Fibroblast of upper back skin (primary cell): ENCODE measurements at places on chromosomes 2 and 18.
A peak's percentile ranks its signal among the peaks of the same experiment; 100 is the strongest.

GRCh38 chr2:170024721-170025120 lies 153.2 kb upstream of the MYO3B start:
- no peak for DNase-seq

DNA sequence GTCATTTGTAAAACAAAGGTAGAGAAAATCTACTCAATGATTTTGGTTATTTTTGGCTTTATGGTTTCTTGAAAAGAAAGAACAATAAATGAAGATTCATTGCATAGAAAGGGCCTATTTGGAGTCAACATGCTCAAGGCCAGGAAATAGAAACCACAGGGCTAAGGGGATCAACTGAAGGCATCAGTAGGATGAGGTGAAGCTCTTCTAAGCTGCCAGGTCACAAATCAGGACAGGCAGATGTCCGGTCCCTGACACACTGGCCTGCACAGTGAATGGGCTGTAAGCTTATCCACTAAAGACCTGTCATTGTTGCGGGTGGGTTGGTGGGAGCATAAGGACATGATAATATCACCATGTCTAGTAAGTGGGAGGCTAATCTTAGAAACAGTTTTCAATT lies 31.6 kb upstream of the RNF138 start:
- DNase-seq, result no peak

DNA sequence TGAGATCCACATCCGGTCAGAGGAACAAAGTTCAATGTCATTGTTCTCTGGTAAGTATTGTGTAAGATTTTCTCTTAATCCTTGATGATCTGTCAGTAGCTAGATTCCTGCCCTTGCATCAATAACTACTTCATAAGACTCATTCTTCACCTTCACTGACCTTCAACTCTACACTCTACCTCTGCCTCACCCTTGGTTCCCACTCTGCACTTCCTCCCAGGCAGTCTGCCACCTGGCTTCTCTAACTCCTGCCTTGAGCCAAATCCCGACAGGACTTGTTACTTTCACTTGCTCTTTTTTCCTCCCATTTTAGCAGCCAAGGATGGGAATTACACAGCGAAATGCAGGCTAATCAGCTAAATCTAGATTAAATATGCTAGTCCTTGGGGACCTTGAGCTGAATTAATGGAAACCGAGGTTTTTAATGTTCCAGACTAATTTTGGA lies 190.7 kb downstream of the DLGAP1 start:
- no peak for DNase-seq

DNA sequence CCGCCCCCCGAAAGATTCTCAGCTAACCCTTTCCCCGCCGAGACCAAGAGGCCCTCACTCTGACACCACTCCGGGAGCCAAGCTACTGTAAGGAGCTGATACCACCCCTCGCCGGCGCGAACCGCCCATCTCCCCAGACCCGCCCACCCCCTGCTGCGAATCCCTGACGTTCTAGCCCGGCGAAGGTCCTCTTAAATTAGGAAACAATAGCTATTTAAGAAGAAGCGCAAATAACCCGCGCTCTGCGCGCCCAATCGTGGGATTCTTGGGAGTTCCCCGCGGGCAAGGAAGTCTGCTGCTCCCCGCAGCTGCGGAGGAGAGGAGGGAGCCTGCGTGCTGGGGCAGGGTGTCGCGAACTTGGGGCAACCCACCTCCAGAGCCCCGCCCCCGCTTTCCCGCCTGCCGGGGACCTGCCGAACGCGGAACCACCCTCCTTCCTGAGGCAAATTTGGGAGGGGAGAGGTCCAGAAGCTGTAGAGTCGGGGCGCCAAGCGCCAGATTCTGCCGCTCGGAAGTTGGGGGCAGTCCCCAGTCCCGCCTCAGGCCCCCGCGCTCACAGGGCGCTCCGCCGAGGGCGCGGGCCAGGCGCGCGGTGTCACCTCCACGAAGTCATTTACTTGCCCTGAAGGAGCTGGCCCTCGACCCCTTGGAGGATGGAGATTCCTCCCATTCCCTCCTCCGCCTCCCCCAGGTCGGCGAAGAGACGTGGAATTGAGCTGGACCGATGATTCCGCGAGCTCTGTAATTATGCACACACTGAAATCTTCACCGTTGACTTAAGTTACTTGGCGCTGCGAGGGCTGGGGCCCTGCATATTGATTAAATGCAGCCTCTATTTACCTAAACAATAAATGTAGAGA lies 8.4 kb upstream of the SP9 start:
- no peak for DNase-seq

DNA sequence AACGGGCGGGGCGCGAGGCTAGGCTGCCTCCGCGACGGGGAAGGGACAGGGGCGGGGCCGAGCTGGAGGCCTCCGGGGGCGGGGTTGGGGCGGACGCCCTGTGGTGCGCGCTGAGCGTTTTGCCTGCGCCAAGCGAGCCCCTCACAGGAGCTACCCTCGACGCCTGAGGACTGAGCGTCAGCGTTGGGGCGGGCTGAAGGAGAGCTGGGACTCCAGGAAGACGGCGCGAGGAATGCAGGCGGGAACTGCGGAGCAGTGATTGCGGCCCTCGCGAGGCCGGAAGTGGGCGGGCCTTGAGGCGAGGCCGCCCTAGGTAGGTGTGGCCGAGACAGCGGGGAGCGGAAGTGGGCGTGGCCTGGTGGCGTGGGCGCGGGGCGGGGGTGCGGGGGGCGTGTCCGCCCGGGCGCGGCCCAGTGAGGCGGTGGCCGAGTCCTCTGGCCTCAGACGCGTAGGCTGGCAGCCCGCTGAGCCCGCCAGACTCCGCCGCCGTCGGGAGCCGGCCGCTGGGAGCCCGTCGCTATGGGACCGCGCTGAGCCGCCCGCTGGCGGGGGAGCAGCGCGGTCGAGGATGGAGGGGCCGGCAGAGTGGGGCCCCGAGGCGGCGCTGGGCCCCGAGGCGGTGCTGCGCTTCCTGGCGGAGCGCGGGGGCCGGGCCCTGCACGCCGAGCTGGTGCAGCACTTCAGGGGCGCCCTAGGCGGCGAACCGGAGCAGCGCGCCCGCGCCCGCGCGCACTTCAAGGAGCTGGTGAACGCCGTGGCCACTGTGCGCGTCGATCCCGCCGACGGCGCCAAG lies at the start of the genes SEPTIN10 and SOWAHC:
TSS of gene SEPTIN10 (minus strand) at position 45 of the 793 bp plus-strand sequence. CDS start 139 bp downstream, outside the sequence.
TSS of gene SOWAHC (plus strand) at position 443 of the 793 bp plus-strand sequence. CDS start at position 569, 126 bp downstream.
- DNase-seq, result peak; percentile 99

DNA sequence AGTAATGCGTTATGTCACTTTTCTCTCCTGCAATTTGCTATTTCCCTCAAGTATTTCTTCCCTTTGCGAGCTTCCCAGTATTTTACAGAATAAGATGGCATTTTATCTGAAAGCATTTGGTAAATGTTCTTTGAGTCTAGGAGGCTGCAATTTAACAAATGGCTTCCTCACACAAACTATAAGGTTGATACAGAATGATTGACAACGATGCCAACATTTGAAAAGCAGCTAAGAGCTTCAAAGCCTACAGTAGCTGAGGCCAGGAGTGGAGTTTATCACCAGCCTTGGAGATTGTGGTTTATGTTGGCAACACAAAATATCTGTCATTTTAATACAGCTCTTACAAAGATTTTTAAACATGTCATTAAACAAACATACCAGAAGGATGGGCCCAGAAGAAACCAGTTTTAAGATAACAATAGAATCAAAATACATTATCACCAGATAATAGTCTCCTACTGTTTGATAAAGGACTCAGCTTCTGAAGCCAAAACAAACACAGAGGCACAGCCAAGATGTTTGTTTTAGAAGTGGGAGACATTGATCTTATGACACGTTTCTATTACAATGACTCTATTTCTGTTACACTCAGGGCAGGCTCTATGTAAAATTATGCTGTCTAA lies 711.4 kb upstream of the ACVR2A start:
- no peak for DNase-seq

- no peak for DNase-seq
These were observed 36.8 kb downstream of the EML6 start for GRCh38 chr2:54760310-54760709.

GRCh38 chr2:66561645-66562303 lies 126.8 kb downstream of the MEIS1 start:
- DNase-seq, result no peak

GRCh38 chr18:32025744-32026143 lies 7.1 kb downstream of the RNF125 start:
- no peak for DNase-seq

- no peak for DNase-seq
These were observed 83.3 kb upstream of the MAP2 start for GRCh38 chr2:209340522-209340921.

DNA sequence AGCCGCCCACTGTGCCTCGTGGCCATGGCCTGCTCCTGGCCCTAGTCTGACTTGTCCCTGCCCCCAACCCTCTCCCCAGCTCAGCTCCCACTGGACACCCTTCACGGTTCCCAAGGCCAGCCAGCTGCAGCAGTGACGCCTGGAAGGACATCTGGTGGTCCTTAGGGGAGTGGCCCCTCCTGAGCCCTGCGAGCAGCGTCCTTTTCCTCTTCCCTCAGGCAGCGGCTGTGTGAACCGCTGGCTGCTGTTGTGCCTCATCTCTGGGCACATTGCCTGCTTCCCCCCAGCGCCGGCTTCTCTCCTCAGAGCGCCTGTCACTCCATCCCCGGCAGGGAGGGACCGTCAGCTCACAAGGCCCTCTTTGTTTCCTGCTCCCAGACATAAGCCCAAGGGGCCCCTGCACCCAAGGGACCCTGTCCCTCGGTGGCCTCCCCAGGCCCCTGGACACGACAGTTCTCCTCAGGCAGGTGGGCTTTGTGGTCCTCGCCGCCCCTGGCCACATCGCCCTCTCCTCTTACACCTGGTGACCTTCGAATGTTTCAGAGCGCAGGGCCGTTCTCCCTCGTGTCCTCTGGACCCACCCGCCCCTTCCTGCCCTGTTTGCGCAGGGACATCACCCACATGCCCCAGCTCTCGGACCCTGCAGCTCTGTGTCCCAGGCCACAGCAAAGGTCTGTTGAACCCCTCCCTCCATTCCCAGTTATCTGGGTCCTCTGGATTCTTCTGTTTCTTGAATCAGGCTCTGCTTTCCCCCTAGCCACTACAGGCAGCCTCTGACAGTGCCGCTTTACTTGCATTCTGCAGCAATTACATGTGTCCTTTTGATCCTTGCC lies 35.8 kb downstream of the ANO7 start:
- DNase-seq, result peak; percentile 62

GRCh38 chr2:11746807-11747459 lies 501 bp downstream of the LPIN1 start:
- DNase-seq, result no peak

DNA sequence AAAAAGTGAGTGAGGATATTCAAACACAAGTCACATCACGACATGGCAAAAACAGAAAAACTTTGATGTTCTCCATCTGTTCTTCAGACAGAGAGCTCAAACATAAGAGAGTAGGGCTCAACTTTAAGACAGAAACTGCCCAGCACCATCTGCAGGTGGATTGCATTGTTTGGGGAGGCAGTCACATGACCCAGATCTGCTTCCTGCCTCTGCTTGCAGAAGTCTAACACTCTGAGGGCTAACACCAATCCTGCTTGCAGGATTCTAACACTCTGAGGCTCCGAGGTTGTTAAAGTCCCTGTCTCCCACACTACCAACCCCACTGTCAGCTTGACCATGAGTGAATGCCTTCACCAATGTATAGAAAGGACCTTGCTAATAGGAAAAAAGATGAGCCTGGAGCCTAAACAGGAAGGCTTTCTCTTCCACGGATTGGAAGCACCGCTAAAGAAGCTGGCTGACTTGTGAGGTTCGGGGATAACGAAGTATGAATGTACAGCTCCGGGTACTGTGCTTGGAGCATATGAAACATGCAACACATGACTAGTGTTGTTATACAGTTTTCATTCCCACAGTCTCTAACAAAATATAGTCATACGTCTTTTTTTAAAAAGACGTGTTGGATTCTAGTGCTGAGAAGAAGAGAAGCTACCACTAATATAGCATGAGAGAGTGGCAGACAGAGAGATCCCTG lies 176.6 kb upstream of the CREB1 start:
- no peak for DNase-seq

DNA sequence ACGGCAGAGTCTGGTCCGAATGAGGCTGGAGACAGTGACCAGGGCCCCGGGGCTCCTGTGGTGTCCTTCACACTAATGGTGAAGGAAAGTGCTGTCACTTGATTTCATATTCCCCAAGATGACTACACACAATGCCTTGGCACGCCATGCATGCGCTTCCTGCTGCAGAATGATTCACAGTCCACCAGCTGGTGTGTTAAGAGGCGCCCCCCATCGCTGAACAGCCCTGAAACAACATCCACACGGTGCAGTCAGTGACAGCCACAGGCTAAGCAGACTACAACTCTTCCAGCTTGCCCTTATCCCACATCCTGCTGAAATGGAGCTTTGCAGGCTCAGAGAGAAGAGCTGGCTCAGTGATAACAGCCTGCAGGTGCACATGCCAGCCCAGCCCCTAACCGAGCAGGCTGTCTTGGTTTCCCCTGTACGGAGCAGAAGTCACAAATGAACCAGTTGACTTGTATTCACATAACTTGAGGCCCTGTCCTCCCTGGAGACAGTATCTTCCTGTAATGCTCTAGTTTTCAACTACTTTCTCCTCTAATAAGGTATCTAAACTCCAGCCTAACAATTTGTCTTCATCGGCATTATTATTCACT lies 24.3 kb upstream of the CDH20 start:
- DNase-seq, result no peak

DNA sequence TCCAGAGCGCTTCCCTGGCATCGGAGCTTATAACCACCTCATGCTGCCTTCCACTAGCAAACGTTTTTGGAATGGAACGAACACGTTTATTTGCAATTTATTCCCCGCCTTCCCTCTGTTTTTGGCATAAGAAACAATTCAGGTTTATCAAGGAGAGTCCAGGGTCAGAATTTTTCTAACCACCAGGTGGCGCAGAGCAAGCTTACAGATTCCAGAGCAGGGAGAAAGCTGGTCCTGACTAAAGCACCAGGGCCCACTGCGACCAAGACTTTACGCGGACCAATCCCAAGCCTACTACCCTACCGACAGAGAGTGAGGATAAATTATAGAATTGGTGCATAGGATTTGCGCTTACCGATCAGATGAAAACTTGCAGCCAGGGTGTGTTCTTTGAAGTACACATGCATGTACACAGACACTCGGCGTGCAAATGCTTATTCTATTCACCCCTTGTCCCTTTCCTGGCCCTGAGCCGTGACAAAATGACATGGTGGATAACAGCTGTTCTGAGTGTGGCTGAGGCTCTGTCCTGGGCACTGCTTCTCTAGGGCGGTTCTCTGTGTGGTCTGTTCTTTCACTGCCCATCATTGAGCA lies 34.7 kb downstream of the NAPG start:
- DNase-seq, result peak; percentile 76

- no peak for DNase-seq
These were observed 417.1 kb downstream of the MTX2 start for GRCh38 chr2:176686328-176686727.

DNA sequence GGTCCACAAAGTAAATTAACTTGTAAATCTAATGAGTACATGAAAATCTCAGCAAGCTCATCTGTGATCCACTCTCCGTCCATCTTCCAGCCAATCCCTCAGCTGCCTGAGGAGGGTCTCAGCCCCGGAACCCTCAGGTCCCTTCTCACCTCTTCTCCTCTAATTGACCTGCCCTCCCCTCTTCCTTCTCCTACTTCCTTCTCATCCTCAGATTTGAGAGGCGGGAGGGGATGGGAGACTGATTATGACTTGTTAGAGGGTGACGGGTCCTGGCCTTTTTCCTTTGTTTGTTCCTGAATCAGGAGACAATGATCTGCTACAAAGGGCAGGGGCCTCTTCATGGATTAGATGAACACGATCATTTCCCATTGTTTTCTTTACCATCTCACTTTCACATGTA lies 80.1 kb downstream of the CYBRD1 start:
- DNase-seq, result no peak

GRCh38 chr2:165678882-165679281 lies 115.2 kb downstream of the GALNT3 start:
- DNase-seq, result no peak

GRCh38 chr2:238854699-238855229 lies 6.9 kb downstream of the TWIST2 start:
- DNase-seq, result peak; percentile 51

- DNase-seq, result peak; percentile 44
These were observed 375.3 kb downstream of the PIK3C3 start for GRCh38 chr18:42330296-42330695.
